ENCODE measurements at places on chromosomes 3 and 15. TPM values are rescaled to one million over a fixed set of nuclear protein-coding genes. Genes with fewer than 3 reads are reported as not detected.

- DNase-seq, result peak; percentile 80
These were observed 294.4 kb downstream of the KBTBD8 start for GRCh38 chr3:67292356-67293121.

Gene RAB6B
- total RNA-seq, result 4.3 TPM

- no peak for DNase-seq
These were observed 37.8 kb downstream of the SLC24A1 start for GRCh38 chr15:65659502-65660052.

- DNase-seq, result peak; percentile 22
These were observed 12.1 kb downstream of the LACTB start for GRCh38 chr15:63133786-63134185.

- no peak for DNase-seq
These were observed 32.7 kb downstream of the GLDN start for GRCh38 chr15:51374131-51374530.

GRCh38 chr15:41780266-41780665 lies 6.0 kb downstream of the MAPKBP1 start:
- no peak for DNase-seq

Data from renal cortical epithelial cell (primary cell).